NK-92 treated with Interleukin-12 subunit alpha and Interleukin-12 subunit beta, amount 100 ng/mL, for 24 hours (cell line): ENCODE measurements at places on chromosomes 5 and 9.

GRCh38 chr5:59133764-59134261, 550.9 kb downstream of the RAB3C start:
- DNase-seq = no peak

DNA sequence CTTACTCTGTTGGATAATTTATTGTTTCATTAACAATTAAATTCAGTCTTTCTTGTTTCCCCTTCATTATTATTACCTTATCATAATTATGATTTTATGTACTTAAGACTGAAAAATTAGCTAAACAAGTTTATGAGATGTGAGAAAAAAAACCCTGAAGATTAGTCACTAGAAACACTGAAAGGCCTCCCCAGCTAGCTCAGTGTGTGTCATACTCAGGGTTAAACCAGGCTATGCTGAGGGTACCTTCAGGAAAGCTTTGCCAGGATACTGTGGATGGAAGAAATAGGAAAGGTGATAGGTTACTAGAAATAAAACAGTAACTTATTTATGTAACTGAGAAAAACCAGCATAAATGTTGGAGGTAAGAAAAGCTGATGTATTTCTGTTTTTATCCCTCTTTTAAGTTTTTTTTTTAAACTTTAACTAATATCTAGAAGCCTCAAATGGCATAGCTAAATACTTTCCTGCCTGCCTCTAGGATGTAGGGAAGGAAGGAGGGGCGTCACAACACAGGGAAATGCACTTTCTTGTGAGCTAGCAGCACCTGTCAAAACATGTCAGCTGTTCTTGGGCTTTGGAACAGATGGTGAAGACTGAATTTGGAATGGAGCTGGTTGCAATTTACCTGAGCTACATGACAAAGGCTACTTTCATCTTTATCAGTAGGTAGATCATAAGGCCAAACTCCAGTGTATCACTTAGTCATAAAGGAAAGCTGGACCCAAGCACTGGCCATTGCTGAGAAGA, 24.2 kb downstream of the NMRK1 start:
- no peak for DNase-seq

DNA sequence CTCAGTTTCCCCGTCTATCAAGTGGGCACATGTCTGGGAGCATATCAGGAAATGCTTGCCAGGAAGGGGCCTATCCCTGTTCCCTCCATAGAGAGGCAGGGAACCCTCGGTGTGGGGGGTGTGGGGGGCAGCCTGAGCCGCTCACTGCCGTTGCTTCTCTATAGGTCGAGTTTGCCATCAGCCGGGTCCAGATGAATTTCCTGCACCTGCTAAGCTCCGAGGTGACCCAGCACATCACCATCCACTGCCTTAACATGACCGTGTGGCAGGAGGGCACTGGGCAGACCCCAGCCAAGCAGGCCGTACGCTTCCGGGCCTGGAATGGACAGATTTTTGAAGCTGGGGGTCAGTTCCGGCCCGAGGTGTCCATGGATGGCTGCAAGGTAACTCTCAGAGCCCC, 13.8 kb upstream of the ORM1 start:
- DNase-seq = no peak

DNA sequence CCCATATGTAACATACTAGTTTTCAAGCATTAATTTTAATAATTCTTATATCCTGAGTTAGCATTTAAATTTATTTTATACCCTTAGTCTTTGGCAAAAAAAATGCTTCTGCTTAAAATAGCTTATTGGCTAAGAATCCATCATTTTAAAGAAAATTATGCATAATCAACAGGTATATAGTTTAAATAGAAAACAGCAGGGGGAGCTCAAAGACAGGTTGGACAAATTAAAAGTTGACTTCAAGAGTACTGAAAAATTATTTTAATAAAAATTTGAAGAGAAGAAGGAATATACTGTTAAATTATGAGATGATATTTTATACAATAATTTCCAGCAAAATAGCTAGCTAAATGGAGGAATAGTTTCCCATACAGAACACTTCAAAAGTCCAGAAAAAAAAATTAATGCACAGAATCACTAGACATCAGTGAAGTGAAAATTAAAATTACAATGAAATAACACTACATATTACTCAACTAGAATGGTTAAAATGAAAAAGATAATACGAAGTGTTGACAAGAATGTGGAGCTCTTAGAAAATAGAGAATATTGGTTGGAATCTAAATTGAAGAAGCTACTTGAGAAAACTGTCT, 387.1 kb downstream of the PDE4D start:
- no peak for DNase-seq

GRCh38 chr9:81145331-81145963, 543.9 kb downstream of the TLE1 start:
- no peak for DNase-seq

DNA sequence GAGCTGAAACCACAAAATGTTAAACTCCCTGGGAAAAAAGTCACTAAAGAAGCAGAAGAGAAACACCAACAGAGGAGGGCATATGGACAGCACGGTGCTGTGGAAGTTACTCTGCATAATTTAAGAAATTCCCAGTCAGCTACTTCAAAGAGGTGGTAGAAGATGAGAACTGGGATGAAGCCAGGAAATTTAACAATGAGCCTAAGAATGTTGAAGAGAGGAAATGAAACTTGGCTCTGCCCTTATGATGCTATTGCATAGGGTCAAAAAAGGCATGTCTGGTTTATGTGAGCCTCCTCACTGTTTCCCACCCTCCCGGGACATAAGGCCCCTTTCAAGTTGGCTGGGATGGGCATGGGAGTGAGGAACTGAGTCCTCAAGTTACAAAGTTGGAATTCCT, 25.4 kb upstream of the SNX18 start:
- DNase-seq = no peak

DNA sequence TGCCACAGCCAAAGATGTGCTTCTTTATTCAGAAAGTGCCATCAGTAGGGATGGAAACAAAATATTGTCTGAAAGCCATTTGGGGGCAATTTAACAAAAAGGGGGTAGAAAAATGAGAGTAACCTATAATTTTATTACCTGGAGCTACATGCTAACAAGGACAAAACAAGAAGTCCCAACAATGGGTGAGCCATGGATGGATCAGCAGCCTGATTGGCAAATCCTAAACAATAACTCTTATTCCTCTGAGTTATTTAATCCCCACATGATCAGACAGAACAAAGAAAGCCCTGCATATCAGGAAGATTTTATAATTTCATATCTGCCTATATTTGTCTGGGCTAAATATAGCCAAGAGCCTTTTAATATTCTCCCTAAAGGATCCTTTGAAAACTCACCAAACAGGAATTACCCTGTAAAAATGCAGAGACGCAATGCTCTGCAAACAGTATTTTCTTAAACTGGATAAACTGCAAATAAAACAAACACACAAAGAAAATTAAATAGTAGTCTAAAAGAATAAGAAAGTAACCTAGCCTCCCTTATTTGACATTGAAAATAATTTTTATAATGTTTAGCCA, 483.4 kb downstream of the ZNF608 start:
- no peak for DNase-seq

GRCh38 chr5:63820577-63820976, 141.7 kb downstream of the HTR1A start:
- no peak for DNase-seq

GRCh38 chr5:72597456-72597948, 90.3 kb upstream of the ZNF366 start:
- DNase-seq = no peak

- no peak for DNase-seq
These were observed 170.3 kb downstream of the PJA2 start for GRCh38 chr5:109239456-109239855.

GRCh38 chr5:110094548-110094947, 404.8 kb downstream of the MAN2A1 start:
- DNase-seq = no peak

DNA sequence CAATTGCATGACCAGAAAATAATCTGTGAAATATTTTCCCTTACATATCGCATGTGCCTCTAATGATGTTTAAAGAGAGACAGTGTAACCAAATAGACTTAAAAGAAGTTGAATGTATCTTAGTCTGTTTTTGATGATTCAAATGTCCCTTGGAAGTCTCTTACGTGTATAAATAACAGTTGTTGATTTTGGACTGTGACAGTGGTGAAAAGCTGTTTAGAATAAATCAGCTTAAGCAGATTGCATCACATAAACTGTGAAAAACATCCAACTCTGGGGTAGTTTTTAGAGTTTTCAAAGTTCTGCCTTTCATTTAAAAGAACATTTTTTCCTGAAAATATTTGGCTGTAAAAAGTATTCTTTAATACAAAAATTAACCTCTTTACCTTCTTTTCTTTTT, 301.1 kb downstream of the PRR16 start:
- no peak for DNase-seq

GRCh38 chr5:138660051-138660572, 84.9 kb upstream of the HSPA9 start:
- DNase-seq = no peak

DNA sequence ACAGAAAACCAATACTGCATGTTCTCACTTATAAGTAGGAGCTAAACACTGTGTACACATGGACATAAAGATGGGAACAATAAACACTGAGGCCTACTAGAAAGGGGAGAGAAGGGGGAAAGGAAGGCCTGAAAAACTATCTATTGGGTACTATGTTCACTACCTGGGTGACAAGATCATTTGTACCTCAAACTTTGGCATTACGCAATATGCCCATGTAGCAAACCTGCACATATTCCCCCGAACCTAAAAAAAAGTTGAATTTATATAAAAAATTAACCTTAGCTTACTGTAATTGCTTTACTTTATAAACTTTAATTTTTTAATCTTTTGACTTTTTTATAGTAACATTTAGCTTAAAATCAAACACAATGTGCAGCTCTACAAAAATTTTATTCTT, 237.6 kb upstream of the ATP10B start:
- no peak for DNase-seq
